NCI-H1930 (cell line): ENCODE measurements at places on chromosomes 6 and 20.

DNA sequence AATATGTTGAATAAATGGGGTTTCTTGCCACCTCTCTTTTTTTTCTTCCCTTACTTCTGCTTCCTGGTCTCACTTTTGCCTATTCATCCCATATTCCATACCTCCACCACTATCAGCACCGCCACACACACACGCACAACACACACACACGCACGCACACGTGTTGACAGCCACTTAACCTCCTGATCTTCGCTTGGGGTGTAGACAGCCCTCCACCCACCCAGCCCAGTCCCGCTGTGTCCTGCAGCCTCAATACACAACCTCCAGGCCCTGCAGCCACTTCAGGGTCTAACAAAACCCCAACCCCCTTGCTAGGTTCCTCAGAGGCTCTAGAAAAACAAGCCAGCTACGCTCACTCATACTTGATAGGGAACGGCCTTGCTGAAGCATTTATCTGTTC lies 72.3 kb downstream of the LINC00237 start:
- DNase-seq: no peak

- DNase-seq: no peak
These were observed 501.1 kb downstream of the PTPRT start for GRCh38 chr20:42688576-42688975.

DNA sequence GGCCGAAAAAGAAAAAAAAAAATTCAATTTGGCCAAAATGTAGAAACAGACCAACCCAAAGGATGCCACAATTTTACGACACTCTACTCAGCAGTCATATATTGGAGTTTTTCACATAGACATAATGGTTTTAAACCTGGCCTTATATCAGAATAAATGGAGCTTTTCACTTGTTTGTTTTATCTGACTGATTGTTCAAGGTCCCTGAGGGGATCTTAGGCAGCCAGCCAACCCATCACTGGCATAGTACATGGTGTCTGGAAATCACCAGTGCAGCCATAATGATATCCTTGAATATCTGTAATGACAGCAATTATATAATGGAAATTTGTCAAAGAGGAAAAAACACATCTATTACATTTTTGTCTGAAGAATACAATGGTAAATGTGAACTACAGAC lies 96.9 kb downstream of the PRSS35 start:
- peak; percentile 97 for DNase-seq

GRCh38 chr6:111724505-111724904 lies 118.8 kb upstream of the TRAF3IP2 start:
- no peak for DNase-seq

DNA sequence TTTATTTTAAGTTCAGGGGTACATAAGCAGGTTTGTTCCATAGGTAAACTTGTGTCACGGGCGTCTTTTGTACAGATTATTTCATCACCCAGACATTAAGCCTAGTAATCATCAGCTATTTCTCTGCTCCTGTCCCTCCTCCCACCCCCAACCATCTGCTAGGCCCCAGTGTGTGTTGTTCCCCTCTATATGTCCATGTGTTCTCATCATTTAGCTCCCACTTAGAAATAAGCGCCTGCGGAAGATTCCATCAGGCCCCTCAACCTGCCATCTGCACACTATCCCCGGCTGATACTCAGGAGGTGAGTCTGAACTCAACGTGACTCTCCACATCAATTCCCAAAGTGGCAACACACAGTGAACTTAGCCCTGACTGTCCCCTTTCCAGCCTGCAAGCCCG lies 228.0 kb upstream of the SYNDIG1 start:
- DNase-seq: no peak

GRCh38 chr20:11469795-11470435 lies 447.8 kb upstream of the BTBD3 start:
- no peak for DNase-seq
